ENCODE measurements at places on chromosomes 11 and 22.

GRCh38 chr11:133945087-133945974 lies 11.4 kb downstream of the IGSF9B start:
- DNase-seq, result peak; percentile 78

- no peak for DNase-seq
Observed at GRCh38 chr11:73660497-73661034, 14.2 kb downstream of the PLEKHB1 start.

DNA sequence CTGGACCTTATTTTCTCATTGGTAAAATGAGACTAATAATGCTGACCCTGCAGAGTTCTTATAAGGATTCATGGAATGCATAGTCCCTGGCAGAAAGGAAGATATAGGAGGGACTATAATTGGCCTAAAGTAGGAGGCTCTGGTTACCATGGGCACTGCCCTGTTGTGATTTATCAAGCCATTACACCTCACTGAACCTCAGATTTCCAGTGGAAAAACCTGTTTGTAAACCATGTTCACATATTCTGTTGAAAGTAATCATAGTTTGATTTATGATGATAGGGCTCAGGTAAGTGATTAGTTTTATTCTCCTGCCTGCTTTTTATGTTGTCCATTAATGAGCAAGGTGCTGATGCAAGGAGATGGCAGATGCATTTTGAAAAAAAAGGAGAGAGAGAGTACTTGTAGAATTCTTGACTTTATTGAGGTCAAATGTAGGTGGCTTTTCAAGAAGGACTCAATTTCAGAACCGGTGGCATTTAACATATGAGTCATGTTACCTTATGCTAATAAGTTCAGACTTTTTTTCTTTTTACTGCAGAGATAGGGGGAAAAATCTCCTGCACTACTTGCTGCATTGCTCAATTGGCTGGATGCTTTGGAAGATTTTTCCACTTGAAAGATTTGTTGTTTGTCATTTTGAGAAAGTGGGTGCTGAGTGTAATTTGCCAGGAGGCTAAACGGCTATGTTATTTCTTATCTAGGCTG lies 14.6 kb downstream of the NF2 start:
- no peak for DNase-seq

DNA sequence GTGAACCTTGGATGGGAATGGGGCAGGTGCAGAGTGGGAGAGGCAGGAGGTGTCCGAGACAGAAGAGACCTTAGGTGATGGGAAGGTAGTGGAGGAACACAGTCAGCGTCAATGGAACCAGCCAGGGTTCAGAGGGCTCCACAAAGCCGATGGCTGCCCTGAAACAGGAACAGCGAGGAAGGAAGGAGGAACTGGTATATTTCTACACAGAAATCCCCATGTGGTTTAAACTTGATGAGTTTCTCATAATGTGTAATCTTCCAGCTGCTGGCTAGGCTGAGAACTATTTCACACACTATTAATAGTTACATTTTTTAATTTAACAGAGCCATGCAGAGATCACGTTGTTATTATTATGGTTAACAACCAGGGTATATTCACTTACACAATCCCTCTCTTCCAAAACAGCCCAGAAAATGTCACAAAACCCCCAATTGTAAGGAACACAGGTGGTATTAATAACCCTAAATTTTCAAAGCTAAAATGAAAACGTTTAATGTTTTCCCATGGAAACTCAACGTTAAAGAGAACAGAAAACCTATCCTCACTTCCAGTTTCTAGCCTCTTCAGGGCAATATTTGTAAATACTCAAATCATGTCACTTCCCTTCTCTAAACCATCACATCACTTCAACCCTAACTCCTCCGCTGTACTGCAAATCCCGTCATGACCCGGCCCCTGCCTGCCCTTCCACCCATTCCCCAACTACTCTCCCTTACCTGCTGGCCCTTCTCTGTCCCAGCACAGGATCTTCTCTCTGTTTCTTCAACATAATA lies 74.5 kb upstream of the ARFGAP3 start:
- no peak for DNase-seq

- no peak for DNase-seq
Observed at GRCh38 chr11:104572279-104572678, 326.0 kb downstream of the CASP12 start.

- DNase-seq, result no peak
Observed at GRCh38 chr11:75345455-75346160, 5.9 kb downstream of the ARRB1 start.

- DNase-seq, result no peak
Observed at GRCh38 chr11:22976146-22976545, 115.9 kb upstream of the CCDC179 start.

DNA sequence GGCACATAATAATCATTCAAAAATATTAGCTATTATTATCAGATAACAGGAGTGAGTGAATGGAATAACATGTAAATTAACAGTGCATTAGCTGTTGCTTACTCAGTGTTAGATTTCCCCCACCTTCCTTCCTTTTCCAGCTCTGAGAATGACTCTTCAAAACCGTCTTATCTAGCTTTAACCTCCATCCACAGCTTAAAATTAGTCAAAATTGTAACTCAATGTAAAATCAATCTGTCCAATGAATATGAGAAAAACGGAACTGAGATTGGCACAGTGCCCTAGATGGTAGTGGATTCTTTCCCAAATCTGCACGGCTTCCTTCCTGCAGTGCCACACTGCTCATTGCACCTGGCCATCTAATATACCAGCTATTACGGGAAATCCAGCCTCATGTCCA lies 156.8 kb upstream of the BDNF start:
- DNase-seq, result no peak

DNA sequence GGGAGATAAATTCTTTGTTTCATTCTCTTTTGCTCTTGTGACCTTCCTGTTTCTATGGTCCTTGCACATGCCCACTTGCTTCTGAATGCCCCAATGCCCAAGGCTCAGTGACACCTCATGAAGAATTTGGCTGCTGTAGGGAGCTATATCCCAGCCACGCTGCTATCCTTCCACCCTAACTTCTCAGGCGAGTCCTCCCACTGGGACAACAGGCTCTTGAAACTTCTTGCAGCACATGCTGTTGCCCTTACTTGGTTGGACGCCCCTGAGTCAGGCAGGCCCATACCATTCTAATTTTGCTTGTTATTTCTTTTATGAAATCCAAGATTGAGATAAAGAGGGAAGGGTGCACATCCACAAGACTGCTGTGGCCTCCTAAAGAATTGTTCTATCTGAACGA lies 57.6 kb upstream of the BLID start:
- no peak for DNase-seq

DNA sequence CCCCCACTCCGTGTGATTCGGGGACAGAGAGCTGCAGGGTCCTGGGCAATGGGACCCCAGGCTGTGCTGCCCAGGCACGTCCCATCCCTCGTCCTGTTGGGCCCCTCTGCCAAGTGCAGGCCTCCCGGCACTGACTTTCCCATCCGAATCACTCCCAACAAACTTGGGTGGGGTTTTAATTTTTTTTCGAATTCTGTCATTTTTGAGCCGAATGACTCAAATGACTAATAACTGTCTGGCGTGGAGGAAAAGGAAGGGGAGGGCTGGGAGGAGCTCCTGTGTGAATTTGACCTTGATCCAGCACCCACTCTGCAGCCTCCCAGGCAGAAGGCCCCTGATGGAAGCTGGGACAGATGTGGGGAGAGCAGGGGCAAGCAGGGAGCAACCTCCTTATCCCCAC lies 1173.2 kb downstream of the BRD1 start:
- DNase-seq, result no peak

- DNase-seq, result no peak
Observed at GRCh38 chr11:109241988-109242536, 179.9 kb upstream of the C11orf87 start.

DNA sequence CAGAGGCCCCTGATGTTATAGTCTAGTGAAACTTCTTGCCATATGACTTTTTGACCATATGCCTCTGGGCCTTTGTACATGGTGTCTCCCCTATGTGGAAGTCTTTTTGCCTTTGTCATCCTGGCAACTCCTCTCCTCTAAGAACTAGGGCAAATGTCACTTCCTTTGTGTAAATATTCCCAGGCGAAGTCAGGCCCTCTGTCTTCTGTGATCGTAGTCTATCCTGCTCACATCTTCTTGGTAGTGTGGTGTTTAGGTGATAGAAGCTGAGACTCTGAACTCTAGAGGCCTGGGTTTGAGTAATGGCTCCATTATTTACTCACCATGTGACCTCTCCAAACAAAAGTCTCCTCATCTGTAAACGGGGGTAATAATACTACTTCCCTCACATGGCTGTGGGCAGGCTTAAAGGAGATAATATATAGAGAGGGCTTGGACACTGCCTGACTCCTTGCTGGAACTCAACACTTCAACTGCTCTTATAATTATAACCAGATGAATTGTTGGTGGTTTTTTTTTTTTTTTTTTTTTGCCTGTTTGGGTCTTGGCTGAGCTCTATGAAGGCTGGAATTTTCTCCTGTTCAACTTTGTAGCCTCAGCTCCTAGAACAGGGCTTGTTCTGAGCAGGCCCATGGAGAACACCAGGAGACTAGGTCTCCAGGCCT lies 43.8 kb downstream of the INSC start:
- DNase-seq, result no peak

DNA sequence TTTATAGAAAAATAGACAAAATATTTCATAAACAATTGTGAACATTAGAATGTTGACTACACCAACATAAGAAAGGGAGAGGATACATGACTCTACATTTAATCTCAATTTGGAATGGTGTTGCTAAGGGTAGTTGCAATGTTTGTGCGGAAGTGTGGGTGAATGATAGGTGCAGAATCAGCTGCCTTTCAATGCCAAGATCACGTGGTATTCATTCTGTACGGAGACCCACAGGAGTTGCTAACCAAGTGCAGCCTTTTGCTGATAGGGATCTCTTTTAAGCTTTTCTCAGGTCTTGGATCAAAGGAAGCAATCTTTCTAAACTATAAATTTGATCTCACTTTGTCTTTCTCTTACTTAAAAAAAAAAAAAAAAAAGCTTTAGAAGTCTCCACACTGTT lies 29.8 kb upstream of the CTSC start:
- DNase-seq, result peak; percentile 4

DNA sequence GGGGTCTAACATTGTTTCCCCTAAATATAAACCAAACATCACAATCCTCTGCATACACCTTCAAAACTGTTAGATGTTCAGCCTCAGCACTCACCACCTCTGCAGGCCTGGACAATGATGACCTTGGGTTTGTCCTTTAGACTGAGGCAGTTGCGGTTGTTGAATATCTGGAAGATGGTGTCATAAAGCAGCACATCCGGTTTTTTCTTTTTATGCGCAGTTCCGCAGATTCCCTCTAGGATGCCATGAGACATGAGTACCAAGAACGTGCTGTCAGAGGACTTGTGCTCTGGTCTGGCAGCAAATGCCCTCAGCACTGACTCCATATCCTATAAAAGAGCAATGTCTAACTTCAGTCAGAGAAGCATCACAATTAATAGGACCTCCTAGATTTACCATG lies 22.8 kb downstream of the CASP5 start:
- DNase-seq, result no peak

GRCh38 chr11:115456019-115456418 lies 48.2 kb downstream of the CADM1 start:
- DNase-seq, result no peak

- no peak for DNase-seq
Observed at GRCh38 chr22:46363611-46364321, 28.3 kb downstream of the TRMU start.

DNA sequence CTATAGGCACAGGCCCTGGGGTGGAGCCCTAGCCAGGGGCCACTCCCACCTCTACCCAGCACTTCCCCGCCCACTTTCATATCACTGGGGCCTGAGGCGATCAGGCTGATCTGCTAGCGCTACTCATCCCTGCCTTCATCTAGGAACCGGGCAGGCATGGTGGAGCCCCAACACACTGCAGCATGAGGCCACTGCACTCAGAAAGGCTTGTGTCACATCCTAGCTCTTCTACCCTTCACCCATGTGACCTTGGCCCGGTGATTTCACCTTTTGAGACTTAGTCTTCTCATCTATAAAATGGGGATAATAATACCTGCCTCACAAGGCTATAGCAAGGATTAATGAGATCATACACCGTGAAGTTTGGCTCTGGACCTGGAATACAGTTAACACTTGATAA lies 18.1 kb upstream of the GDPD5 start:
- no peak for DNase-seq

DNA sequence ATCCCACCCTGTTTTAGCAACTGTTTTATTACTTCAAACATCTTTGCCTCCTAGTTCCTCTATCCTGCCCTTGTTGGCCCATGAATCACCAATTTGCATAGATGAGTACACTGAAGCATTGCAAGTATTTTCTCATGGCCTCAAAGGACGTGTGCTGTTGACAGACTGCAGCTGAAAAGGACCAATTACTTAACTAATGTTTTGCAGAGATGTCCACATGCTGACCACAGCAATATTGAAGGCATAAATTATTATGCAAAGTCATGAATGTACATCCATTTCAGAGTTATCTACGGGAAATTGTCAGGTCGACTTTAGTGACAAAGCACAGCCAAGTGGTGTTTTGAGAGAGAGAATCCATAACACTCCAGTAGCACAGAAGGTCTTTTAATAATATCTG lies 64.8 kb downstream of the CADM1 start:
- DNase-seq, result no peak

DNA sequence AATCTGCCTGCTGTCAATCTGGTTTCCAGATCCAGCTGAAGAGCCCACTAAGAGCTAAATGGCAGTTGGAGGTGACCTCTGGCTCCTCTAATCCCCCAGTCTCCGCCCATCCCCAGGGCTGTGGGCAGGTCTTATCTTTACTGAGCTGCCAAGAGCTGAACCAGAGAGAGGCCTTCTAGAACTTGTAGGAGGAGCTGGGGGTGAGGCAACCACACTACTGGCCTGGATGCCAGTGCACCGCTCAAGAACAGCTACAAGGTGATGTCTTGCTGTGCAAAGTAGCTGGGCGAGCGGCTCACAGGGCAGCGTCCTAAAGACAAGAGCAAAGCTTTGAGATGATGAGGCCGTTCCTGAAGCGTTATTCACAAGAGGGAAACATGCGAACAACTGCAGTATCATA lies 374.6 kb downstream of the CTTN start:
- no peak for DNase-seq

GRCh38 chr11:86735451-86736290 lies 63.3 kb upstream of the ME3 start:
- DNase-seq, result no peak

GRCh38 chr11:75313513-75314272 lies 37.8 kb downstream of the ARRB1 start:
- no peak for DNase-seq

DNA sequence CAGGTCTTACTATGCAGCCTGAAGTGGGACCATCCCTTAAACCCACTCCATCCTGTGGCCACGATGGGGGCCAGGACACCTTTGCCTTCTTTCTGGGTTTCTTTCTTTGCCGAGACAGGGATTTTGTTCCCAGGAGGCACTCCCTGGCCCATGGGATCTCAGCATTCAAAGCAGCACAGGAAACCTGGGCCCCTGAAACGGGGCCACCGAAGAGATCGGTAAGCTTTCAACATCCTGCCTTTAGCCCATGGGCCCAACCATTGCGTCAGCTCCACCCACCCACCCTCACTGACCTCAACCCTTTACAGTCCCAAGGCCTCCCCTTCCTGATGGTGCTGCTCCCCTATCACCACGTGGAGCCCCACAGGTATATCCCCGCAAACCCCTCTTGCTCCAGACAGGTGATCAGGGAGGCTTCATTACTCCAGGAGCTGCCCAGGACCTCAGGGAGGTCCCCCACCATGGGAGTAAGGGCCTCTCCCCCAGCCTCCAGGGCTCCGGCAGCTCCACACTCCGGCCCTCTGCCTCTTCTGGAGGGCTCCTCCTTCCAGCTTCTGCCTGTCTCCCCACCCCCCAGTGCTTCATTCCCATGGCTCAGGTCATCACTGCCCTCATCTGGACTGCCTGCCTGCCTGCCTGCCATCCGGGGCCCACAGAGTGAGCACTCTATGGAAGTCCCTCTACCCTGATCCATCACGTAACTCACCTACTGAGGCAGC lies 42.0 kb upstream of the TUB start:
- DNase-seq, result no peak

GRCh38 chr11:85180528-85180927 lies 446.6 kb downstream of the DLG2 start:
- DNase-seq, result no peak
